Body of pancreas (tissue), 4 donors: ENCODE measurements at places on chromosomes 2 and 18.
A peak's percentile ranks its signal among the peaks of the same experiment; 100 is the strongest.

DNA sequence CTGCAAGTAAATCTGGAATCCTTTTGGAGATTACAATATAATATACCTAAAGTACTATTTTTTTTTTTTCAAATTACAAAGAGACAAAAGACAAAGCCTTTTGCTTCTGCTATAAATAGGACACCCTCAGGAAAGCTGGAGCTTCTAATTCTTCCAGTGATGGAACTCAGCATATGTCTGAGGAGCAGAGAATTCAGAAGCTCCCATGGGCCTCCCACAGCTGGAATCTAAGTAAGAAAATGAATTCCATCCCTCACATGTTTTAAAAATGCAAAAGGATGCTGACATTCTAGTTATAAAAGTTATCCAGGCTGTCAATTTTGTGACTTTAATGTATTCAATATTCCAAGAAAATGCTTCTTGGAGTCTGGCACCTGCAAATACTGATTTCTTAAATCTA is 571.3 kb upstream of the LRRTM4 start:
- no peak for DNase-seq

DNA sequence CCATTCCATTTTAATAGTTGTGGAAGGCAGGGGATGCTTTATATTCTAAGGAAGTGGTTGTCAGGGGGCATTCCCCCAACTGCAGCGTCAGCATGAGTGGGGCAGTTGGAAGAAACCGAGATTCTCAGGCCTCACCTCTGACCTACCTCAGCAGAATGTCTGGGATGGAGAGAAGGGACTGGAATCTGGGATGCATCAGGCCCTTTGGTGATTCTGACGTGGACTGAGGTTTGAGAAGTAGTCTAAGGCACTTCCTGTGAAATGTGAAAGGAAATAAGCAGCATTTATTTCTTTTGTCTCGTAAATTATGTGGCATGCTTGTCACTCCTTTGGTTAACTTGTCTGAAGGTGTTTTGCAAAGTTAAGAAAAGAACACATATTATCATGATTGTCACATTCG is 540.7 kb upstream of the NETO1 start:
- no peak for DNase-seq

GRCh38 chr2:201643216-201643890 is at the start of gene TMEM237:
TMEM237 (minus strand) TSS chr2:201643503; CDS start chr2:201643400, 103 bp downstream.
- peak; percentile 49 for DNase-seq

GRCh38 chr2:31334311-31335026 is 80.1 kb downstream of the XDH start:
- DNase-seq: no peak
